CD4-positive, alpha-beta T cell (primary cell): ENCODE measurements at places on chromosomes 4 and X.
A peak's percentile ranks its signal among the peaks of the same experiment; 100 is the strongest.

DNA sequence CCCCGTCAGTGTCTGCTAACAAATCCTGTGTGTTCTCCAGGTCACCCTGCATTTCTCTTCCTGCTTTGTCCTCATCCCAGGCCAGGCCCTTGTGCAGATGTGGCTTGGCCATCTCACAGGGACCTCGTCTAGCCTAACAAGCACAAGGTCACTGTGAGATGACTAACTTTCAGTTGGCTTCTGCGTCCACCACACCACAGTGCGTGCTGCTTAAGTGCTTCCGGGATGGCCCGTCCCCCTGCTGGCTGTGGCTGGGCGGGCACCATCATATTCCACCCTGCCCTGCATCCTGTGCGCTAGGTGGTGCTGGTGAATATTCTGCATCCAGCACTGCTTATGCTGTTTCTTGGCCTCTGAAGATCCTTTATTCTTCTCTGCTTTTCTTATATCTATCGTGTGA lies 33.8 kb downstream of the RBBP7 start:
- no peak for DNase-seq

DNA sequence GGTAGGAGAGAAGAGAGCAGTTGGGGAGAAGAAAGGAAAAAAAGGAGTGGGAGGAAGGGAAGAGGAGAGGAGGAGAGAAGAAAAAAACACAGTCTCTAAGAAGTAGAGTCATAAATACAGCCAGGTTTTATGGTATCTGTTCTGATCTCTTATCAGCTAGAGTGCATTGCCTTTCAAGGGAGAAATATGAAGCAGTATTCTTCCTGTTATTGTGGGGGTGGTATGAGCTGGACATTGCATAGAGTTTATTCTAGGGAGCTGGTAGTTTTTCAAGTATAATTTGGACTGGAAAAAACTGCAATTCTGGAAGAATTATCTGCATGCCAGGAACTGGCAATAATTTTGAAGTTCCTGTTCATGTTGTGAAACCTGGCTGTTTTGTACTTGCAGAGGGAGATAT lies 54.9 kb upstream of the TAB3 start:
- no peak for DNase-seq

DNA sequence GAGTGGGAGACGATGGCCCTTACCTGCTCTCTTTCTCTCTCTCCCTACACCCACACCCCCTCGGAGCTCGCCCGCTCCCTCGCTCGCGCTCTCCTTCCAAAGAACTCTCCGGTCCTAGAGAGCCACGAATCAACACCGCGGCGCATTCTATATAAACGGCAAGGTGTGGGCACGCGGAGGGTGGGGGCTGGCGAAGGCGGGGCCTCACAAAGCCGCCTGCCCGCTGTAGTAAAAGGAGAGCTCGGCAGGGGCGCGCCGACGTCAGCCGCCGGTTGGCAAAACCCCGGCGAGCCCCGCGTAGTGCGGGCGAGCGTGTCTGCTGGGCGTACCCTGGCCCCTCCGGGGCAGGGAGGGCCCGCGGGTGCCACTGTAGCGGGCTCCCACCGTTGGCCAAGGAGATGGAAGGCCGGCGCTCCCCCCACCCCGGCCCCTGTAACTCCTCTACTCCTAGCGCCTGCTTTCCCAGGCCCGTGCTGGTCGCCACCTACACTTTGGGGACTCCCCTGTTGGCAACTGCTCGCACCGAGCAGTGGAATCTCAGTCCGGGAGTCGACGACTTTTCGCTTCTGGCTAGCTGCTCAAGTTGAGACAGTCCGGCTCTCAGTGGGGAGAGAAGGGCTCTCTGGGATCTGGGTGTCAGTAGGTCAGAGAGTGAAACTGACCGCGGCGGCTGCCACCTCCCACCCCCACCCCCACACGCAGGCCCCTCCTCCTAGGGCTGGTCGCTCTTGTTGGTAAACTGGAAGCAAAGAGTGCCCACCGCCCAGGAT lies 325.5 kb upstream of the F9 start:
- no peak for DNase-seq

DNA sequence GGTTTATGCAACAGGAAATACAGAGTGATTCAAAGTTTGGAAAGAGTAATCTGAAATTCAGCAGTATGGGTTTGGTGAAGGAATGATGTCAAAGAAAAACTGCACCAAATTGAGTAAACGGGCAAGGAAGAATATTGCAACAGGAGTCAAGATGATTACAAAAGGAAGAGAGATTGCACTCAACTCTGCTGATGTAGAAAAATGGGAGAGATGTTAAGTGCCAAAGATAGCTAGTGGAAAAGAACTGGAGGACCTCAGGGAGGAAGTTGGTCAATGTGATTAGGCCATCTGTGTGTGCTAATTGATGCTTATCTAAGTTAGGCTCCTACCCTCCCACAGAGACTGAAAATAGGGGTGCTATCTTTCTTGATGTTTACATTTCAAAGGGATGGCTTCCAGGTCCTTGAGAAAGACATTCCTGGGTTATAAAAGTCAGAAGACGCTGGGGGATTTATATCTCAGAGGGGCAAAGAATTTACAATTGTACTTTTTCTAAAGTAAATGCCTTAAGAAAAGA lies 167.4 kb upstream of the FAM47A start:
- DNase-seq, result no peak

GRCh38 chr4:3121110-3121509 lies 46.6 kb downstream of the HTT start:
- DNase-seq, result no peak

GRCh38 chrX:119067023-119067739 lies 5.6 kb upstream of the CT47C1 start:
- peak; percentile 7 for DNase-seq

- DNase-seq, result no peak
Measured at GRCh38 chr4:55634417-55635128, 1.5 kb downstream of the NMU start.

DNA sequence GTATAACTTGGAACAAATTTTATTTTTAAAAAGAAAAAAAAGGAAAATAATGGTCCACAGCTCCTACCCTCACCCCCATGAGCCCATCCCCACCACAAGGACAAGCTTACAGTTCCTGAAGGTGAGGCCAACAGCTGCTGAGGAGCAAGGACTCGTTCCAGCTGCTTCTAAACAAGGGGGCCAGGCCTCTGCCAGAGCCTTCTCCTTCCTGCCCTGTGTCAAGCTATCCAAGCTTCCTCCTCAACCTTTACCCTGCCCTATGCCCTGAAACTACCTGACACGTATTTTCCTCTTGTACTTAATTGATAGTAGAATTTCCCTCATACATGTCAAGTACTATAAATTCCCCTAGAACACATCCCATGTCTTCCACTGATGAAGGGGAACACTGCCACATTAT lies 8.8 kb downstream of the SH3D19 start:
- no peak for DNase-seq

GRCh38 chr4:38691251-38692008 lies 27.4 kb downstream of the KLF3 start:
- no peak for DNase-seq

DNA sequence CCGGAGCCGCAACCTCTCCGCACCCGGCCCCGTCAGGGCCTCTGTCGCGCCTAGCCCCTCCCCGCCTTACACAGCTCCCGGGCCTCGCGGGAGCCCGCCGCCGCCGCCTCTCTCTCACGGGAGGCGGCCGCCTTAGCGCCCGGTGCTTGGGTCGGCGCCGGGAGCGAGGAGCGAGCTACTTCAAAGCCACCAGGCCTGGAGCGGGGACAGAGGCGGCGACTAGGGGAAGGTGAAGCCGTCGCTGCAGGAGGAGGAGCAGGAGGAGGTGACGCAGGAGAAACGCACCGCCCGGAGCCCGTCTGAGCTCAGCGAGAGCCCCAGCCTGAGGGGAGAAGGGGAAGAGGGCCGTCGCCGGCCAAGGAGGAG lies 250 bp downstream of the USP9X start:
- DNase-seq, result peak; percentile 63

GRCh38 chr4:140305053-140305452 lies 68.4 kb upstream of the SCOC start:
- DNase-seq, result no peak

- peak; percentile 78 for DNase-seq
Measured at GRCh38 chr4:6179362-6179761, 21.0 kb downstream of the JAKMIP1 start.

DNA sequence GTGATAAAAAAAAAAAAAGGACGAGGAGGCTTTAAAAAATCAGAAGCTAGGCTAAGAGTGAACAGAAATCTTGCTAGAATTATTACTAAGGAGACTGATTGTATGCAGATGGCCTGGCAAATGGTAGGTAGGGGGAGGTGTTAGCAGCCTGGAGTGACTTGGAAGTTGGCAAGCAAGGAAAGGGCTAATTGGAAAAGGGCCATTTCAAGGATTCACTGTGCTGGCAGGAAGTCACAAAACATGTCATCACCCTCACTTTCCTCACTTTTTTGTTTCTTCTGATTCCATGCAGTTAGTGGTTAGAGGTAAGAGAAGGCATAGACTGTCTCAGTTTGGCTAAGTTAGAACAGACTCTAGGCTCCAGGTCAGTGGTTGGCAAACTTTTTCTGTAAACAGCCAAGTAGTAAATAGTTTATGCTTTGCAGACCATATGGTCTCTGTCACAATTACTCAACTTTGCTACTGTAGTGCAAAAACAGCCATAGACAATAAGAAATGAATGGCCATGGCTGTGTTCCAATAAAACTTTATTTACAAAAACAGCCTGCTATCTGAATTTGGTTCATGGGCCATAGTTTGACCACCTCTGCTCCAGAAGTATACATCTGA lies 646.5 kb upstream of the ACTRT1 start:
- DNase-seq, result no peak

- peak; percentile 64 for DNase-seq
Measured at GRCh38 chr4:113901994-113902787, 77.3 kb downstream of the ARSJ start.
